ENCODE measurements at places on chromosomes 3 and 15.

DNA sequence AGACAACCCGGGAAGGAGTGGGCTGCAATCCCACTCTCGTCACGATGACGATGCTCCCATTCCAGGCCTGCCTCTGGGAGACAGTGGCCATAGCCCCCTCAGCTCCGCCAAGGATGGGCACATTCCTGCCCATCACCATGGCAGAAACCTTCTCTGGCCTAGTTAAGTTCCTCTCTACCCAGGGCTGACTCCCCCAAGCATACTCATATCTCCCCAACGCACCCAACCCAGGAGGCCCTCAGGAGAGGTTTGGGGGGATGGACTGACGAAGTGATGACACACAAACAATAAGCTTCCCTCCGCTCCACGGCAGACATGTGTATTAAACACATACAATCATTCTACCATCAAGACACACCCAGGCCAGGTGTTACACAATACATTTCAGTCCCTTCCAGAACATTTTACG lies 60.1 kb downstream of the VGLL4 start:
- peak; percentile 55 for DNase-seq

- no peak for DNase-seq
These were observed 39.5 kb downstream of the CADPS start for GRCh38 chr3:62835554-62836236.

GRCh38 chr15:29100486-29101000 lies 169.1 kb downstream of the NSMCE3 start:
- DNase-seq = no peak

- DNase-seq = no peak
These were observed 21.6 kb downstream of the RYK start for GRCh38 chr3:134229038-134229437.

DNA sequence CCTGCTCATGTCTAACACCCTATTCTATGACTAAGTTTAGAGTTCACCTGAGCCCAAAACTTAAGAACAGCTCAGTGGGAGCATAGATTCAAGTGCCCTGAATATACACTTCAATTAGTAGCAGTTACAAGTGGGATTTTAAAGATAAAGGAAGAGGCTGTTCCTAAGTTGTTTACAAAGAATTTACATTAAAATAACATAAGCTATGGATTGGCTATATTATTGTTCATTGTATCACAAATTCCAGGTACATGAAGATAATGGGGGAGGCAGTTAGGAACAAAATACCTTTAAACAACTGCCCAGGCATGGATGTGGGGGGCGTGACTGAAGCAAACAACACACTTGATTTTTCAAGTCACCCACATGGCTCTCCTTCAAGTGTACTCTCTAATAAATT lies 52.7 kb downstream of the ROPN1B start:
- no peak for DNase-seq

DNA sequence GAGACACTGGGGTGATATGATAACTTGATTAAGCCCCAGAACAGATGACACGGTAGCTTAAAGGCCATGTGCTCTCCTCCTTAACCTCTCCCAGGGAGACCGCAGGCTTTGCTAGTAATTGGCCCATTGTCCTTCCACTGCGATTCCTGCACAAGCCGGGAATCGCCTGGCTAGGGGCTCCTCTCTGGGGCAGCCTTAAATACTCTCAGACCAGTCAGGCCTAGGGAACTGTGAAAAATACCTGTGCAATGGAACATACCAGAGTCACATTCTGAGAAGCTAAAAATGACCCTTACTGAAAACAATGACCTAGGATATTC lies 56.3 kb downstream of the CPN2 start:
- no peak for DNase-seq

GRCh38 chr3:180117381-180118163 lies 80.8 kb upstream of the PEX5L start:
- no peak for DNase-seq

DNA sequence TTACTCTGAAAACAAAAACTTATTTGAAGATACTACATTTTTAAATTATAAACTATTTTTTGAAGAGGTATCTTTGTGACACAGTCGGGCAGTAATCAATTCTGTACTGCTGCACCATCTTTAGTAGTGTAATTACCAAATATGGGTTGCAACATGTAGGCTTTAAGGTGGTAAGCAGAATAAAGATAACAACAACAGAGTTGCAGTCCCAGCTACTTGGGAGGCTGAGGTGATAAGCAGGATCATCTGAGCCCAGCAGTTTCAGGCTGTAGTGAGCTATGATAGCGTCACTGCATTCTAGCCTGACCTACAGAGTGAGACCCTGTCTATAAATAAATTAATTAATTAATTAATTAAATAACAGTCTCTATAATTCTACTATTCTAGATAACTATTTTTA lies 6.0 kb downstream of the PLOD2 start:
- DNase-seq = no peak
